ENCODE measurements at places on chromosomes 7 and 10. TPM values are rescaled to one million over a fixed set of nuclear protein-coding genes. Genes with fewer than 3 reads are reported as not detected.

DNA sequence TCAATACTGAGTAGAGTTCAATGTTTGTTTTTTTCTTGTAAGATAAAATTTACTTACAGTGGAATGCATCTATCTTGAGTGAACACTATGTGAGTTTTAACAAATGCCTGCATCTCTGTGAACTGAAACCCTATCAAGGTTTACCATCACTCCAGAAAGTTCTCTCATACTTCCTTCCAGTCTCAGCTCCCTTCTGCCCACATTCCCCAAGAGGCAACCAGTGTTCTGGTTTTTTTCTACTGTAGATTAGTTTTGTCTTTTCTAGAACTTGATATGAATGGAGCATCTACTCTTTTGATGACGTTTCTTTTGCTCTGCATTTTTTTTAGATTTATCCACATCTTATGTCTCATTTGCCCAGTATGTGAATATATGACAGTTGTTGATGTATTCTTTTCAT is 17.1 kb downstream of the WIPI2 start:
- no peak for DNase-seq

DNA sequence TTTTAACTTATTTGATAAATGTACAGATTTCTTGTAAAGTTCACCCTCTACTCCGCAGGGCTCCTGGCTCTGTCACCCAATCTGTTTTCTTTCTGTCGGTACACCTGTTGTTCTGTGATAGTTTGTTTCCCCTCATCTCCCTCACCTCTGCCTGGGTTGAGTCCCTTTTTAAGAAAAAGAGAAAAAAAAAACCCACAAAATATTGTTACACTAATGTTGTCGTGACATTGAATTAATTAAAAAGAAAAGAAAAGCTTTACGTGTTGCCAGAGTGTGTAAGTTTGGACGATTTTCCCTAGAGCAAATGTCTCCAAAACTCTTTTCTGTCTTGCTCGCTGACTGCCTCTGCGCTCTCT is 3.4 kb downstream of the HMX3 start:
- DNase-seq = no peak

- DNase-seq = peak; percentile 63
Measured at GRCh38 chr7:64999165-65000004, 7.1 kb downstream of the ERV3-1 start.

- peak; percentile 29 for DNase-seq
Measured at GRCh38 chr10:79981450-79982361, 32.8 kb upstream of the SFTPD start.

DNA sequence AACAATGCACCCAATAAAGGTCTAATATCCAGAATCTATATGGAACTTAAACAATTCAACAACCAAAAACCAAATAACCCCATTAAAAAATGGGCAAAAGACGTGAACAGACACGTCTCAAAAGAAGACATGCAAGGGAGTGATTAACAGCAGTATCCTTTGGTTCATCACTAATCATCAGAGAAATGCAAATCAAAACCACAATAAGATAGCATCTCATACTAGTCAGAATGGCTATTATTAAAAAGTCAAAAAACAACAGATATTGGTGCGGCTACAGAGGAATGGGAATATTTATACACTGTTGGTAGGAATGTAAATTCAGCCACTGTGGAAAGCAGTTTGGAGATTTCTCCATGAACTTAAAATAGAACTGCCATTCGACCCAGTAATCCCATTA is 46.6 kb downstream of the MSRB2 start:
- DNase-seq = peak; percentile 69

- DNase-seq = no peak
Measured at GRCh38 chr10:99758211-99758891, 24.1 kb upstream of the ABCC2 start.

DNA sequence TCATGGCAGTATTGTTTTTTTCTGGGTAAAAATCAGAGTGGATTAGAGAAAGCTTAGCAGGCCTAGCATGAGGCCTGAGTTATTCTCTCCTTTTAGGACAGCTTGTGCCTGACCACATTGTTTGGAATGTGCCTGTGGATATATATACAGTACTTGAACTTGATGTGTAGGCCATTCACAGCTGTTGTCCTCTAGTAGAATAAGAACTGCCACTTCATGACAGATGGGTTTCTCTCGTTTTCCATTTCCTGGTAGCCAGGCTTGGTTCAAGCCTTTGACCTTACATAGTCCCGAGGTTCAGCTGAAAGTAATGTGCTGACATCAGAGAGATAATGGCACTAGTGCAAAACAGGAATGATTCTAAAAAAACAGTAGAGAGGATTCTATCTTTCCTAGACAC is 473.9 kb downstream of the AUTS2 start:
- DNase-seq = no peak

GRCh38 chr7:28954946-28955345 is 3.2 kb downstream of the TRIL start:
- no peak for DNase-seq

- peak; percentile 51 for DNase-seq
Measured at GRCh38 chr10:61903221-61903927, 1.9 kb downstream of the ARID5B start.

GRCh38 chr7:28048694-28049093 is 131.9 kb downstream of the JAZF1 start:
- no peak for DNase-seq

GRCh38 chr10:14653271-14654161 is 121.2 kb downstream of the FAM107B start:
- peak; percentile 93 for DNase-seq

DNA sequence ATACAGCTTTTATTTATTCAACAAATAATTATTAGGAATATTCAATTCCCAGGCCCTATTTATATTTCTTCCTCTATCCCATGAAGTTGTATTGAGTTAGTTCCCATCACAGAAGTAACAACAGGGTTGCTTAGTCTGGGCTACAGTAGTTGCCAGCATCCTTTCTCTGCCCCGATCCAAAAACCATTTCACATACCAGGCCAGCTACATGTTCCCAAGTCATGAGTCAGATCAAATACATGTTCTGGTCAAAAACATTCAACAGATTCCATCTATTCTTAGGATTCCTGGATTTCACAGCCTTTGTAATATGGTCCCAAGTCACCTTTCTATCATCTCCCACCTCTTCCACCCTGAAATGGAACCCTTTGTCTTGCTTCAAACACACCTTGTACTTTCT is 91.6 kb downstream of the RAB11FIP2 start:
- DNase-seq = no peak

- DNase-seq = no peak
Measured at GRCh38 chr7:18828260-18828993, 289.0 kb downstream of the TWIST1 start.

DNA sequence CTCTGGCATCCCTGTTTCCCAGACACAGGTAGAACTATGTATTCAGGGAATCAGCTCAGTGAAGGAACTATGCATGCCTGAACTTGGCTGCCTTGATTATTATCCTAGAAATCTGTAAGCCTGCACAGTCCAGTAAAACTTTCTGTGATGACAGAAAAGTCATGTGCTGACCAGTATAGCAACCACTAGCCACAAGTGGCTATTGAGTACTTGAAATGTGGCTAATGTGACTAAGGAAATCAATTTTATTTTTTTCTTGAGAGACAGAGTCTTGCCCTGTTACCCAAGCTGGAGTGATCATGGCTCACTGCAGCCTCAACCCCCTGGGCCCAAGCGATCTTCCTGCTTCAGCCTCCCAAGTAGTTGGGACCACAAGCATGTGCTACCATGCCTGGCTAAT is 3.5 kb downstream of the EXOSC1 start:
- DNase-seq = no peak

- peak; percentile 76 for DNase-seq
Measured at GRCh38 chr7:28686418-28686800, 271.7 kb downstream of the TRIL start.

- DNase-seq = no peak
Measured at GRCh38 chr10:95782318-95782717, 26.4 kb downstream of the ENTPD1 start.

DNA sequence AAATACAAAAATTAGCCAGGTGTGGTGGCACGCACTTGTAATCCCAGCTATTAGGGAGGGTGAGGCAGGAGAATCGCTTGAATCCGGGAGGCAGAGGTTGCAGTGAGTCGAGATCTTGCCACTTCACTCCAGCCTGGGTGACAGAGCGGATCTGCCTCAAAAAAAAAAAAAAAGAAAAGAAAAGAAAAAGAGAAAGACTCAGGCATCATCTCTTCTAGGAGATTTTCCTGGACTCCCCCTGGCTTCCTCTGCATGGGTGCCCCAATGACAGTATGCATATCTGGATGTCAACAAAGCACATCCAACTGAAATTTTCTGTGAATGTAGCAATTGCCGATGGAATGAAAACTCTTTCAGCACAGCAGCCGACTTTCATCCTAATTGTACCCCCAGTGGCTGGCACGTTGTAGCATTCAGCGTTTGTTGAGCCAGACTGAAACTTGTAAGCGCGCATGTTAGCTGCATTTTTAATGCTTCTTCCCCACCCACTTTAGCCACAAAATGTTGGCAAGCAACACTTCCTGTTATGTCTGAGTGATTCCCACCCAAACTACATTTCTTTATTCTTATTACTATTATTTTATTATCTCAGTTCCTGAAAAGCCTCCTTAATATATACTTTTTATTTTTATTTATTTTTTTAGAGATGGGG is 70.2 kb downstream of the PRTFDC1 start:
- DNase-seq = no peak

- DNase-seq = peak; percentile 85
Measured at GRCh38 chr10:23556727-23557440, 118.0 kb downstream of the OTUD1 start.

DNA sequence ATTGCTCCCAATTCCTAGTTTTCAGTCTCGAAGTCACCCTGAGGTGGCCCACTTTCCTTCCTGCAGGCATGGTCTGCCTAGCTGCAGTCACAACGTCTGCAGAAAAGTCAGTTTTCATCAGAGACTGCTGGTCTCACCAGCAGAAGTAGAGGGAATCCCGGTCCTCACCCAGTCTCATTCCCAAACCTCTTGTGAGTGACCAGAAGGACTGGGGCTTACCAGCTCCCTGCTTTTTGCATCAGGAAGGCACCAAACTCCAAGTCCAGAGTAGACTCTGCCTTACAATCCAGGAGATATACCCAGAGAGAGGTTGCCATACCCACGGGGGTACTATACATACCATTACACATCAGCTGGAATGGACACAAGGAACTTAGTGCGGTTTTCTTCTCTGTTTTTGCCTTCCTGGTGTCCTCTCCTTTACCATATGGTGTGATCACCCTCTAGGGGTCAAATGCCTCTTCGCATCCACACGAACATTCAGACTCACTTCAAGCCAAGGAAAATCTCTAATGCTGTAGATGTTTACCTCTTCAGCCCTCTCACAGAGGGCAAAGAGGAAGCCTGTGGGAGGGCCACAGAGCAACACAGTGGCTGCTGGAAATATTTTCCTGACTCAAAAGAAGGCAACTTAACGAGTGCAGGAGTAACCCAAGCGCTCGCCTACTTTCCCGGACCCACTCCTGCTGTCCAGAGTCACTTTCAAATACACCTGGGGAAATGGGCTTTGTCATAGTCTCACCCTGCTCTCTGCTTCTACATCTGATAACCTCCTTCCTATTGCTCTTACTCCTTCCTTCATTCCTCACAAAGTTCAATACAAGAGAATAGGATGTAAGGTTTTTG is 220.9 kb downstream of the C7orf25 start:
- DNase-seq = no peak

GRCh38 chr7:28530175-28530802 is 118.0 kb downstream of the CREB5 start:
- no peak for DNase-seq

GRCh38 chr10:51170518-51171245 is 96.4 kb downstream of the PRKG1 start:
- DNase-seq = no peak

Gene IL6
- total RNA-seq = 0.28 TPM

Gene CLDN12
- 35.1 TPM for total RNA-seq

Gene OR9A2
- total RNA-seq = not detected

Gene WNT2
- total RNA-seq = not detected

Gene ENTPD1
- not detected for total RNA-seq

Gene PRPS1L1
- total RNA-seq = not detected

Gene EMX2
- 1.5 TPM for total RNA-seq

Gene PAPSS2
- total RNA-seq = 2.3 TPM

Gene UNCX
- total RNA-seq = not detected

Gene PSMA2
- 180 TPM for total RNA-seq

Gene SNX8
- 31.9 TPM for total RNA-seq

Gene SEMA4G
- 1.1 TPM for total RNA-seq

All from foreskin keratinocyte (primary cell).